A549 treated with ZK216348 at 1 μM for 4 hours (cell line): ENCODE measurements at places on chromosomes 1 and 21. TPM values are rescaled to one million over a fixed set of nuclear protein-coding genes. Genes with fewer than 3 reads are reported as not detected.

The RUNX3 gene
- 3.6 to 9.7 TPM (median 6.1 TPM) in 5 replicates for total RNA-seq

The CAMSAP2 gene
- 15.3 to 25.0 TPM (median 22.8 TPM) in 5 replicates for total RNA-seq

The PLA2G2D gene
- not detected in 5 replicates for total RNA-seq

The S100B gene
- total RNA-seq: not detected in 5 replicates

The TRIM46 gene
- total RNA-seq: 1.0 to 3.1 TPM (median 1.8 TPM) in 5 replicates

The HUNK gene
- total RNA-seq: 1.2 to 2.6 TPM (median 1.4 TPM) in 5 replicates
